Daoy (cell line): ENCODE measurements at places on chromosomes 16 and 17. TPM values are rescaled to one million over a fixed set of nuclear protein-coding genes. Genes with fewer than 3 reads are reported as not detected.

- no peak for DNase-seq
These were observed 59.8 kb downstream of the OTOA start for GRCh38 chr16:21723532-21723931.

- no peak for DNase-seq
These were observed 209.2 kb downstream of the PARN start for GRCh38 chr16:14420721-14421488.

DNA sequence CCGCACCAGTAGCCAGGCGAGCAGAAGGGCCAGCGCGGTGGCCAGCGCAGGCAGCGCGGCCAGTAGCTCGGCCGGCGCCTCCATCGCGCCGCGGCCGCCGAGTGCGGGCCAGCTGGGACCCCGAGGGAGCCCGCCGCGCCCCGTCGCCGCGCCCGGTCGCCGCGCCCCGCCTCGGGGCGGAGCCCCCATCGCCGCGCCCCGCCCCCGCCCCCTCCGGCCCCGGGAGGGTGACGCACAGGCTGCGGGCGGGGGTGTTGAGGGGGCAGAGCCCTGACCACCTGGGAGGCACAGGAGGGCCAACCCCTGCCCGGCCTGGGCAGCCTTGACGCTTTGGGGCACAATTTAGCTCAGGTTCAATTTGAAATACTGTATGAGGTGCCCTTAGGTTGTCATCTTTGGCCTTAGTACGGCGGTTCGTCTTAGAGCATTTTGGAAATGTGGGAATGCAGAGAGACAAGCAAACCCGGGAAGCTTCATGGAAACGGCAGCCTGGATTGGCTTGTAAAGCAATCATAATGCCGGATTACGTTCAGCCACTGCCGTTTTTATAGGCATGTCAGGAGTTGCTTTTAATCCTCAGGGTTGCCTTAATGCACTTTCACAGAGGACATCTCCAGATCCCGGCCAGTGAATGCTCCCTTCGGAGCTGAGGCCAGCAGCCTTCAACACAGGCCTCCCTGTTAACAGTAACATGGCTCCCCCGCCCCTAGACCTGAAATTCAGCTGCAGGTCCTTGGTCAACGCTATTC is at the start of gene MXRA7:
MXRA7 (minus strand) TSS at position 103 of the 749 bp plus-strand sequence; CDS start at position 84, 19 bp downstream.
- DNase-seq, result peak; percentile 90

DNA sequence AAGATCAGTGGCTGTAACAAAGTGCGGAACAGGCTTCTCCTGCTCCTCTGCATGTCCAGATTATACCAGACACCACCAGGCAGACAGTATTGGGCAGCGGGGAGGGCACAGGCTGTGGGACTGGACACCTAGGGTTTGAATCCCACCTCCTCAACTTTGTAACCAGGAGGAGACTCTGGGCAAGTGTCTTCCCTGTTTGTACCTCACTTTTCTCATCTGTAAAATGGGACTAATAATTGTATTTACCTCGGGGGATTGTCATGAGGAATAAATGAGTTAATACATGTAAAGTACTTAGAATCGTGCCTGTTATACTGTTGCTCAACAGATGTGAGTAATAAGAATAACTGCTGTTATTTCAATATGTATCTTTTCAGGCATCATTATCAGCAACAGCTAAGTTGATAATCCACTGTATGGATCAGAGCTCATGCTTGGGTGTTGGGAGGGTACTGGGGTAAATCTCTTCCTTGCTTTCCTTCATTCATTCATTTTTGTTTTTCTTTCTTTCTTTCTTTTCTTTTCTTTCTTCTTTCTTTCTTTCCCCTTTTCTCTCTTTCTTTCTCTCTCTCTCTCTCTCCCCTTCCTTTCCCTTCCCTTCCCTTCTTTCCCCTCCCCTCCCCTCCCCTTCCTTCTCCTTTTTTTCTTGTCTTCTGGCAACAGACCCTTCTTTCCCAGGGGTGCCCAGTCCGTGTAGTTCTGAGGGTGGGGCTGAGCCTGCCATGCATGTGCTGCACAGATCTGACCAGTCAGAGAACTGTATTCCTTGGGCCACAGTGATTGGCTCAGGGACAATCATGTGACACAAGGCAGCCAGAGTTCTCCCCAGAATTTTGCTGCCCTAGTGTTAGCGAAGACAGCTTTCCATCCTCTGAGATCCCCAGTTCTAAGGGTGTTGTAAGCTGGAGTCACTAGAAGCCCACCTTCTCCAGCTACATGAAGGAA is 25.3 kb upstream of the BRD7 start:
- no peak for DNase-seq

Gene SCARF1
- total RNA-seq, result 2.1 and 4.0 TPM in 2 replicates
